ENCODE measurements at places on chromosomes 12 and 14.

DNA sequence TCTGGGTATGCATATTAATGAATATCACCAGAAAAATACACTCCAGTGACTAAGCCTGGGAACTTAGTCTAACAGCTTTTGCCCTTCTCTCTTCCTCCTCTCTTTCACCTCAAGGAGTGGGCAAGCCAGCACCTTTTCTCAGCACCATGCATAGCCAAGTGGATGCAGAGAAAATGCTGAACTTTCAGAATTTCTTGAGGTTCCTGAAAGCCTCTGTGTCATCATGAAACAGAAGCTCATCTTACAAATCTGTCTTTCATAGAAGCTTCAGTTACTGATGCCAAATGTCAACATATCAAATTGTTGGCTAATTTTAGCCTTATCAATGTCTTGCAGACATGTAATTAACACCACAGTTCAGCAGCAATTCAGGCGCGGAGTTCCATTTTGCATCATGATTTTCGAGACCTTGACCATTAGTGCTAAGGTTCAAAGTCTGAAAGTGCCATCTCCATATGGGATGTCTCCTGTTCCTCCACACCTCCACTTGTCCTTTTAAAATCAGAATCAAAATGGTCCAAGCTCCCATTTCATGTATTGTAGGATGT lies 51.1 kb upstream of the RPH3A start:
- no peak for DNase-seq

DNA sequence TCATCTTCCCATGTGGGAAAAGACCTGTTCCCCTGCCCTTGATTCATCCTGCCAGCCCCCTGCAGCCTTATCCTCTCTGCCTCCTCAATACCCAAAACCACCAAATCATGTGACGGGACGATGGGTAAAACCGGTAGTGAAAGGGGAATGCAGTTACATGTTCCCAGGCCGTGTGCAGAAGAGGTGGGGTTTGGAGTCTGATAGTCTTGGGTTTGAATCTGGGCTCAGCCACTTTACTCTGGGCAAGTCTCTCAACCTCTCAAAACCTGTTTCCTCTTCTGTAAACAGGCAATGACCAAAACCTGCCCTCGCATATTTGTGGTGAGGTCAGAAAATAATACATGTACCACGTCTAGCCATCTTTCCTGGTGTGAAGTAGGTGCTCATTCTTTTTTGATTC lies 123.0 kb downstream of the PLXNC1 start:
- DNase-seq: no peak

DNA sequence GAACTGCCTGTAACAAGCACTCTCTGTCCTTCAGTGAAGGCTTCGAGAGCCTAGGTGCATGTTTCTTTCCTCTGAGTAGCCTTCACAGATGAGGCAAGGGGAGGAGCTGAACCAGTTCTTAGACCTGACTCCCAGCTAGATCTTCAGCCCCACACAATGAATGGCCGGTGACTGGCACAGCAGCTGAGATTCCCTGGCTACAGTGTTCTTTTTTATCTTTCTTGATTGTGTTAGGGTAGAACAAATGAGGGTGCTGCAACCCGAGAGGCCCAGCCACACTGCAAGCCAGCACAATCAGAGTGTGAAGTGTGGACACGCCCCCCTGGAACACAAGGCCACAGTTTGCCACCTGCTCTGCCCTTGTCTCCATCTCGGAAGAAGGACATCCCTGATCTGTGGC lies 19.1 kb upstream of the COL2A1 start:
- no peak for DNase-seq

- DNase-seq: no peak
These were observed 492.2 kb downstream of the FLRT2 start for GRCh38 chr14:86022031-86022629.

DNA sequence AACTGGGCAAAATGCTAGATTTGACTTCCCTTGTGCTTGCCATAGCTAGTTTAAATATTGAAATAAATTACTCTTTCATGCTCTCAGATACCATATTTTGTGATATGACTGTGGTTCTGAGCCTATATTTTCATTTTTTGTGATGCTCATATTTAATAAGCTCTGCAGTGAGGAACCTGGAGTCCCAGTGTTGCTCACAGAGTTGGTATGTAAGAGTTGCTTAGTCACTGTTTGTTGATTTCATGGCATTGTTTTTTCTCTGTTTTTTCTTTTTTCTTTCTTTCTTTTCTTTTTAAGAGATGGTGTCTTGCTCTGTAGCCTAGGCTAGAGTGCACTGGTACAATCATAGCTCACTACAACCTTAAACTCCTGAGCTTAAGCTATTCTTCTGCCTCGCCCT lies 750.5 kb upstream of the TMEM132C start:
- DNase-seq: no peak

DNA sequence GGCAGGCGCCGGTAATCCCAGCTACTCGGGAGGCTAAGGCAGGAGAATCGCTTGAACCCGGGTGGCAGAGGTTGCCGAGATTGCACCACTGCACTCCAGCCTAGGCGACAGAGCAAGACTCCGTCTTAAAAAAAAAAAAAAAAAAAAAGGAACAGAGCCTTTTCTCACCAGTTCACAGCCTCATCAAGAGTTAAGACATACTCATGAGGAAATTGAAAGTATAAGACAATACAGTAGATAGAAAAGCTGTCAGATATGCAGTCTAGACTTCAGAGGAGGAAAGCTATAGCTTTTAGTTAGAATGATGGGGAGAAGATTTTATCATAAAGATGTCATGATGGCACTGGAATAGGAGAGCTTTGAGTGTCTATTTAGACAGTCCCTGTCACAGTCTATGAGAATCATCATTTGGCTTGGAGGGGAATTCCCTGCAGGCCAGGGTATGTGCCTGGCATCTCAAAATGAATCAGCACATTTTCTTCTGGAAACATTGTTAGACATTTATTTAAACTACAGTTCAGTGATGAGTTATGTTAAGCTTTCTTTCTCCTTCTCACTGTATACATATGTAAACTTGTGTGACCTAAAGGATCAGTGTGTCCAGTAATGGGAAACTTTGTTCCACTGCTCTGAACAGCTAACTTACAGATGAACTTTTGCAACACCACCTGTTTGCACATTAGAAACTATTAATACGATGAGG lies 2.9 kb upstream of the RAB35 start:
- peak; percentile 38 for DNase-seq

DNA sequence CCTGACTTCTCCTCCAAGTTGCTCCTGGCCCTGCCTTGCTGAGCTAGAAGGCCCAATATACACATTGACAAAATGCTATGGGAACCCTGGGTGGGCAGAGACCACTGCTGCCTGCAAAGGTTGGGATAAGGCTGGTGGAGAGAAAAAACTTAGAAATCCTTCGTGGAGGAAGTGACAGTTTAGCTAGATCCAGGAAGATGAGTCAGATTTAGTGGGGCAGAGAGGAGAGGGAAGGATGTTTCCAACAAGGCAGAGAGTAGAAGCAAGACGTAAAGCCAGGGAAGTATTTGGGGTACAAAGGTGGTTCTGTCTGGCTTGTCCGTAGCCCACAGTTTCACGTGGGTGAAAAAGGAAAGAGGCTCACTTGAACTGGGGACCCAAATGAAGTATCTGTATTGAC lies 69.0 kb upstream of the CLMN start:
- DNase-seq: no peak

- peak; percentile 43 for DNase-seq
These were observed 50.9 kb upstream of the BICDL1 start for GRCh38 chr12:119938049-119938667.

- DNase-seq: no peak
These were observed 1721.5 kb upstream of the SEL1L start for GRCh38 chr14:83255015-83255726.

GRCh38 chr12:128784030-128784760 lies 39.6 kb downstream of the SLC15A4 start:
- no peak for DNase-seq

DNA sequence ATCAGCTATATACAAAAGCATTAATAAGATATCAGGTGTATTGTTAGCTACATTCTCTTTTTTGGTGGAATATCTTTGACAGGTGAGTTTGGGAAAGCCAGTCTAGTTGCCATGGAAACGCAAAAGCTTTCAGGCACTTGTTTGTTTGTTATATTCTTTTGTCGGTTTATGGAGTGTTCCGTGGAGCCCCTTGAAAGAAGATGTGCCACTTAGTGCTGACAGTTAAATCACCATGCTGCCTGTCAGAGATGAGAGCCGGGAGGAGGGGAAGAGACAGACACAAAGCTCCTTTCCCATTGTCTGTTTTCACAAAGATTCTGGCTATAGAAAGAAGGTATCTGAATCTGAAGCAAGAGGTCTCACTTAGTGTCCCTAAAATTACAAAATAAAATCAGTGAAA lies 170.8 kb downstream of the SNAPC1 start:
- DNase-seq: no peak

- no peak for DNase-seq
These were observed 245.0 kb downstream of the NUBPL start for GRCh38 chr14:31806249-31806648.

DNA sequence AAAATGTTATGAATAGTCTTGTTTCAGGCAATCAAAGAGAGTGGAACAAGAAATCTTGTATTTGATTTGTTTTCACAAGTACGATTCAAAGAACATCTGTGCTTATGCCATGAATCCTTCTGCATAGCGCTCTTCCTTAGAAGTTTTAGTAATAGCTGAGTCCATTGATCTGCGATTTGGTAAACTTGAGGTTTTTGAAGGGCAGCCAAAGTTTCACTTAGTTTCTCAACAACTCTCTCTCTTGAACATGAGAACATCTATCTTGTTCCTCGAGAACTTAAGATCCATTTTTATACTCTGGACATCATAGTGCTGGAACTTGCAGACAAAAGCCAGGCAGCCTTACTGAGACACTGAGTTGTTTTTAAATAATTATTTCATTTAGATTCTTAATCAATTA lies 96.2 kb upstream of the USP15 start:
- DNase-seq: no peak

- no peak for DNase-seq
These were observed 2.4 kb upstream of the SRP54 start for GRCh38 chr14:34980337-34980900.

GRCh38 chr12:52522346-52523011 lies 2.3 kb upstream of the KRT5 start:
- DNase-seq: no peak

- no peak for DNase-seq
These were observed 109.9 kb downstream of the NAV3 start for GRCh38 chr12:77940567-77940966.

DNA sequence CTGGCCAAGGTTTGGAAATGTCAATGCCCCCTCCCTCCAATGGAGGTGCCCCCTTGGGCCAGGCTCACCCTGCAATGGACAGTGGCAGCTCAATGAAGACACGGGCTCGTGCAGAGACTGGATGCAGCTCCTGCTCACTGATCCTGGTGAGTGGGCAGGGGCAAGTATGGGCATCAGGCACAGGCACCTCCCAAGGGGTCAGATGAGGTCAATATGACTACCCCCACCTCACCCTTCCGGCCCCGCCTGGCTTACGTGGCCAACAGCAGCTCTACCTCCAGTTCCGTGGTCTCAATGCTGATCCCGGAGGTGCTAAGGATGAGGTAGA lies 13.6 kb downstream of the ITGA7 start:
- no peak for DNase-seq

DNA sequence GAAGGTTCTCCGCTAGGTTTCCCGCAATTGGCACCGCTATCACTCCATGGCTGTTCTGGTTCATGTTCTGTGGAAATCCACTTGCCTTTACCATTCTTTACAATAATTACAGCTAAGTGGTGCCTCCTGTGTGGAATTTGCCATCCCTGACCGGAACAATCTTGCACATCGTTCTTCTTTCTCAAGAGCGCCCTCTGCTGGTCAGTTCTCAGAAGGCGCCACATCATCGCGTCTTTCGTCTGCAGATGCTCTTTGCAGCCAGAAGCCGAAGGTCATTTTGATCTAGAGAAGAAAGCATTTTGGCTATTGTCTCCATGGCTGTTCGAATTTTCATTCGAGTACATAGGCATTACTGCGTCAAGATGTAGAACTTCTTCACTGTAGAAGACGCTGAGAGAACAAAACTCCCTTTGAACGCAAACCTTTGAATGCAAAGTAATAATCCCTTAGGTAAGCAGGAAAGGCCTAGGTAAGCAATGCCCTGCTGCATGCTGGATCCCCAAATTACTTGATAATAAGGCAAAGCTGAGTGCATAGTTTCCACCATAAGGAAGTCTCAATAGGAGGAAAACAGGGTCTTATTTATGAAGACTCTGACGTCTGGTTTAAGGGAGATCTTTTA lies 10.1 kb upstream of the RTRAF start:
- peak; percentile 72 for DNase-seq

DNA sequence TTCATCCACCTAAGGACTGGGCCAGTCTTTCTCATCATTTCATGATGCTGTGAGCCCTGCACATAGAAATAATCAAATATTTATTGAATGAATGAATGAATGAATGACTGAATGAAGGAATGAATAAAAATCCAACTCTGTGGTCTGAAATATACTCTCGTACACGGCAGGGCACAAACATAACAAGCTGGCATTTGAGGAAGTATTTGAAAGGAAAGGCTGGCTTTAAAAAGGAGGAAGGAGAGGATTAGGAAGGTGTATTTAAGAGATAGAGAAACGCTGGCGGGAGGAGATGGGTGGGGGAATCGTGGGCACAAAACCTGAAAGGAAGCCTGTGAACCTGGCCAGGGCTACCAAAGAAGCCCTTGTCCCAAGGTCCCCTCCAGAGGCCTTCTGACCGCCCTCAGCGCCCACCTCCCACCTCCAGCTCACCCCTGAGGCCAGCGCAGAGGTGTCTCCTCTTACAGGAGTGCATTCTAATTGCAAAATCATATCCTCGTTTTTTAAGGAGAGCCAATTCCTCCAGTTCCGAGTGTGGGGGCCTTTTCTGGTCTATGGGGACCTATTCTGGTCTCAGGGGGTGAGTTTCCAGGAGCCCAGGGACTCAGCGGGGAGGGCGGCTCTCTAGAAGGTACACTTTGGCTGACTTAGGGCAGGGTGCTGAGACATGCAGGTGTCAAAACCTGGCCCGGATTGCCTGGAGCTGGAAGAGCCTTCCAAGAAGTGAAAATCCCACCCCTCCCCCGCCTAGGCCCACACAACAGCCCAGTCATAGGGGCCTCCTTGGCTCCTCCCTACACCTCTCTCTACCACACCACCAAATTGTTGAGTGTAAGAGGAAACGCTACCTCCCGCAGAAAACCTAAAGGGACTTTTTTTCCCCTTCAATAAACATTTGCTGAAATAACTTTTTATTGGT lies 8.7 kb upstream of the JDP2 start:
- peak; percentile 71 for DNase-seq

GRCh38 chr12:9730011-9730410 lies 2.9 kb downstream of the CLECL1 start:
- no peak for DNase-seq

DNA sequence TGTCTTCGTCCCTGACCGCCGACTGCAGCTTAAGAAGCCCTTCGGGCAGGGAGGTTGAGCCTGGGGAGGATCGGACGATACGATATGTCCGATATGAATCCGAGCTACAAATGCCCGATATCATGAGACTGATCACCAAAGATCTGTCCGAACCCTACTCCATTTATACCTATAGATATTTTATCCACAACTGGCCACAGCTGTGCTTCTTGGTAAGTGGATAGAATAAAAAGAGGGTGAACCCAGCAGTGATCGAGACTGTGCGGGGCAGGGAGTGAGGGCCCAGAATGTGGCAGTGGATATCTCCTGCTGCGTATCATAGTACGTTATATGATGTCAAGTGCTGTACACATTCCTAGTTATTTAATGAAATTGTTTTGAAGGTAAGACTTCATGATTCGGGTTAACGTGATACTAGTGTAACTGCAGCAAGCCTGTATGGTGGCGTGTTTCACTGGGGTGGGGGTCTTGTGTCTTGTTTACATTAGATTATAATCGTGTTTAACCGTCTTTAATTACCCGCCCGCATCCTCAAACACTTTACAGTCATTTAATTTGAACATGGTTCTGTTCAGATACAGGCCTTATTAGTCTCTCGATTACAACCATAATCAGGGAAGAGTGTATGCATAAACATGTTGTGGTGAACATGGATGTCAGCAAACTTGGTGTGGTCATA lies 1.3 kb downstream of the NAA30 start:
- DNase-seq: peak; percentile 1

GRCh38 chr12:46369474-46370379 lies 2.8 kb downstream of the SLC38A2 start:
- DNase-seq: no peak
